Esophagus muscularis mucosa (tissue), 4 donors: ENCODE measurements at places on chromosomes 5 and 9. TPM values are rescaled to one million over a fixed set of nuclear protein-coding genes. Genes with fewer than 3 reads are reported as not detected.

- H3K27ac ChIP-seq, result no peak overlapping the region
- H3K4me1 ChIP-seq, result no peaks in the 10 kb centered on the region
- no peak overlapping the region for H3K4me3 ChIP-seq
Observed at GRCh38 chr9:33381231-33381791, 21.1 kb downstream of the AQP7 start.

DNA sequence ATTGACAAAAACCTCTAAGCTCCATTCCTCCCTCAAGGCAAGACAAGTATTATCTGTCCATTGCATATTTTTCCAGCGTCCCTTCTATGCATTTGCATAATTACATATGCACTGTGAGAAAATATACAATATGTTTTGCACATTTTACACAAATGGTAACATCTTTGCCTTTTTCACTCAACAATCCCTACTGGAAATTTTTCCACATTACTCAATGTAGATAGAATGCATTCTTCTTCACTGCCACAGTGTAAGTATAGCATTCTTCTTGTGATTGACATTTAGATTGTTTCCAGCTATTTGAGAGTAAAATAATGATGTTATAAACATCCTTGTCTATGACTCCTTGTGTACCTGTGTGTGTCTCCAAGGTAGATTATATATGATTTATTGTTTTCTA, 205.0 kb downstream of the SLIT3 start:
- H3K4me3 ChIP-seq, result no peak overlapping the region
- H3K36me3 ChIP-seq, result no peaks in the 10 kb centered on the region

DNA sequence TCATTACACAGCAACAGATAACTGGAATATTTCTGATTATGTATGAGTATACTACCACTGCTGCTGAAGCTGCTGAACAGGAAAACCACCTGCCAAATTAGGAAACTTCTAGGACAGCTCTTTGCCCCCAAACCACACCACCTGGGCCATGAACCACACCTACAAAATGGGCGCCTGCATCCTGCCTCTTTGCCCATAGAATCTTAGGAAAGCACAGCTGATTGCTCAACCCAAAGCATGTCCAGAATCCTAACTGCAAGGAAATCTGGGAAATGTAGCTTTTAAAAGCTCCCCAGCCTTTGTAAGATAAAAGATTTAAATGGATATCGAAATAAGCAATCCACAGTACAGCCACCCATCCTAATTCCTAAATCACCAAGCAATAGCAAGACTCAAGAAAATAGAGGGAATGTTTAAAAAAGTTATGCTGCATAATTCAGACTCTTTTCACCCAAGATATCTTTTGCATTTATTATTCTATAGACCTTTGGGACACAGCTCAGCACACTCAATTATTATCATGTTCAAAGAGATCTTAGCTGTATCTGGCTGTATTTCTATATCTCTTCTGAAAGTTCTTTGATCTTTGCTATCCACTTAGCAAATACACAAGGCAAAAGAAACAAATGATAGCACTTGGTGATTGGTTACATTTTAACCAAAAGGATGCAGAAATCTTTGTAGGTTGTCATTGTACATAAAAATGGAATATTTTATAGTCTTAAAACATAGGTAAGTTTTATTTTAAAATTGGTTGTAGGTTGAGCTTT, 6.8 kb upstream of the C9orf152 start:
- no peak for DNase-seq
- H3K4me3 ChIP-seq, result no peak overlapping the region
- H3K27me3 ChIP-seq, result no peaks in the 10 kb centered on the region
- H3K27ac ChIP-seq, result no peak overlapping the region
- H3K36me3 ChIP-seq, result no peaks in the 10 kb centered on the region
- no peaks in the 10 kb centered on the region for H3K4me1 ChIP-seq

DNA sequence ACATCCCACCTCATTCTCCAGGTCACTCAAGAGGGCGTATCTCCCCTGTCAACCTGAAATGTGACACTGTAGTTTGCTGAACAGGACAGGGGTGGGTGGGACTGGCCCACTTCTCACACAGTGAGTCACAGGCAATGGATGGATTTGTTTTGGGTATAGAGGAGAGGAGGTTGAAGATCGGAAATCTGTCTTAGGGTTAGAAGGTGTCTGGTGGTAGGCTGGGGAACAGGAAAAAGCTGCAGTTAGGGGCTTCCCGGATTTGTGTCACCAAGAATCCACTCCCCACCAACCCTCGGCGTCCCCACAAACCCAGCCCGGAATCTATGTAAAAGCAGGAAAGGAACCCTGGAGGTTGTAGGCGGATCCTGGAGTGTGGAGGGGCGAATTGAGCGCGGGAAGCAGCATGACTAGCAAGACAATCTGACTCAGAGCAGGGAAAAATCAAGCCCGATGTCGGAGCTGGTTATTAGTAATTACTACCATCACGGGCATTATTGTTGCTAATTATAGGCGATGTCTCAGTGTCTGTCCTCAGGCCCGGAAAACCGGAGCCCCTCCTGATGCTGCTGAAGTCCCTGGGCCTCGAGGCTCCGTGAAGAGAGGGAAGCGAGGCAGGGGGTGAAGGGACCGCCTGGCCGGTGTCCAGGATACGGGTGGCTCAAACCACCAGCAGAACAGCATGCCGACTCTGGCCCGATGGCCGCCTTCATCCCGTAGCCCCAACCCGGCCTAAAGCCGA, 1.7 kb upstream of the IRX1 start:
- no peaks in the 10 kb centered on the region for H3K36me3 ChIP-seq
- H3K4me3 ChIP-seq, result peak overlapping the region; percentile 36

- no peak for DNase-seq
- no peak overlapping the region for H3K27ac ChIP-seq
- peaks cover 10% of the 10 kb centered on the region for H3K27me3 ChIP-seq
- peaks cover 25% of the 10 kb centered on the region for H3K4me1 ChIP-seq
Observed at GRCh38 chr5:134114886-134115805, 665 bp downstream of the TCF7 start.

Gene NMUR2
- total RNA-seq, result not detected

DNA sequence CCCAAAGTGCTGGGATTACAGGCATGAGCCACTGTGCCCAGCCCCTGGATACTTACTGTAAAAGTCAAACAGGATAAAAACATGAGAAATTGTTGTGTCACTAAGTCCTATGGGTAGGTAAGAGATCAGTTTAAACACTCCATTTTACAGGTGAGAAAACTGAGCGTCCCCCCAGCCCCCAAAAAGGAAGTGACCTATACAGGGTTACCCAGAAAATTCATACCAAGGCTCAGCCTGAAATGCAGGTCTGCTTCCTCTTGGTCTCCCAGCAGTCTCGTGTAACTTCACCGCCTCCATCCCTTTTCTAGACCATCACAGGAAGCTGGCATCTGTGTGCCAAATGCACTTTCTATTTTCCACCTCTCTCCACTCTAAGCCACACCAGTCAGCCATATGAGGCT, 57.2 kb downstream of the TMOD1 start:
- peaks cover 82% of the 10 kb centered on the region for H3K4me1 ChIP-seq
- H3K27me3 ChIP-seq, result no peaks in the 10 kb centered on the region
- peaks cover 38% of the 10 kb centered on the region for H3K36me3 ChIP-seq
- peak overlapping the region; percentile 91 for H3K27ac ChIP-seq
- no peak overlapping the region for H3K4me3 ChIP-seq

Gene CNTLN
- total RNA-seq, result 9.4 TPM

- H3K36me3 ChIP-seq, result no peaks in the 10 kb centered on the region
- H3K4me1 ChIP-seq, result peaks cover 7% of the 10 kb centered on the region
- no peak overlapping the region for H3K27ac ChIP-seq
- no peaks in the 10 kb centered on the region for H3K27me3 ChIP-seq
- H3K4me3 ChIP-seq, result no peak overlapping the region
Observed at GRCh38 chr5:74040065-74040551, 414.1 kb downstream of the ARHGEF28 start.

Gene TMC1
- total RNA-seq, result not detected

DNA sequence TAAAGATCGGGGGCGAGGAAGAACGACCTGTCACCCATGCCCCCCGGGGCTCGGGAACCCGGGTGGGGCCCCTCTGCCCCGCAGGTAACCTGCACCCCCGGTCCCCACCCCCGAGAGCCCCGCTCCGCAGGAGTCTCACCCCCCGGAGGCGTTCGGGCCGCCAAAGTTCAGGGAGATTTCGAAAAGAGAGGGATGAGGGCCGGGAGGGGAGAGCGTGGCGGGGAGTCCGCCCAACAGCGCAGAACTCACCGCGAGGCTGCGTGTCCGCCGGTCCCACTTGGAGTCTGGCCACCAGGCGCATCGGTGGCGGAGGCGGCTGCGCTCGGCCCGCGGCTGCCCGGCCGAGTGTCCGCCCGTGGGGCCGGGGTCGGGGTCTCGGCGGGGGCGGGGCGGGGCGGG, at the start of gene PHF19:
PHF19 (minus strand) TSS at position 347 of the 399 bp plus-strand sequence. CDS start 2,447 bp downstream, outside the sequence.
- H3K27me3 ChIP-seq, result peaks cover 4% of the 10 kb centered on the region
- DNase-seq, result no peak
- peak within 1 kb of the TSS; percentile 95 for H3K27ac ChIP-seq
- H3K4me1 ChIP-seq, result peaks cover 20% of the 10 kb centered on the region
- peak within 1 kb of the TSS; percentile 97 for H3K4me3 ChIP-seq
